ENCODE measurements at places on chromosomes 6 and 20.

GRCh38 chr6:4693173-4693970 lies 82.8 kb upstream of the CDYL start:
- no peak for DNase-seq

GRCh38 chr6:16758163-16758975 lies 2.9 kb downstream of the ATXN1 start:
- DNase-seq, result no peak

DNA sequence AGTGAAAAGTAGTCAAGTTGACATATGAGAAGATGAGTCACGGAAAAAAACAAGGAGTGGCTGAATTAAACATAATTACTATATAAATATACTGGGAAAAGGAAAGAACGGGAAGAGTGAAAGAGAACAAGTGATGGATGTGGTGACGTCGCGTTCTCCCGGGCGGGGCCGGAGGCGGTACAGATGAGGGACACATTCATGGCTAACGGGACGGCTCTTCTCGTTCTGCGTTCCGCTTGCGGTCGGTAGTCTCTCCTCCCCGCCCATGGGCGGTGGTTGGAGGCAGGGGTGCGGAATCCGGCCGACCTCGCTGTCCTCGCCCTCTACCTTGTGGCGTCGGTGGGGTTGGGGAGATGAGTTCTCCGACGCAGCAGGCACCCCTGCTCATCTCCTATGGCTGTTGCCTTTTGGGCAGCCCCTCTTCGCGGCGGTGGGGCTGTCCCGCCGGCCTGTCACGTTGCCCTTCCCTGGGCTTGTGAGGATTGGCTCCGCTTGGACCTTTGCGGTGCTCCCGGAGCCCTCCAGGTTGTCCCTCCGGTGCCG lies 22.5 kb downstream of the HLA-G start:
- no peak for DNase-seq

DNA sequence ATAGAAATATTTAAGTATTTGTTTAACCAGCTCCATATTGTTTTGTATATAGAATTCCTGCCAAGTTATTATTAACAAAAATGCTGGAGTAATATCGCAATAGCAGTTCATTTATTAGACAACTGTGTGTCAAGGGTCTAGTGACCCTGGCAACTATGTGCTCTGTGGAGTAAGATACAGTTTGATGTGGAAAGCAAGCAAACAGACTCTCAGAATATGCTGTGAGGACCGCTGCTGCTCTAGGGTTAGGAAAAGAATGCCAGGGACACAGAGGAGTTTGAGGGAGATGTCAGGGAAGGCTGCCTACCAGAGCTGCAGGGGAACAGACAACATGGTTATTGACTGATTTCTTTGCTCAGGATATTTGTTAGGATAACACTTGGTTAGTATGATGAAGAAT lies 71.2 kb downstream of the HIVEP1 start:
- no peak for DNase-seq

GRCh38 chr6:115972679-115973078 lies 88.0 kb downstream of the FRK start:
- no peak for DNase-seq

GRCh38 chr6:169619650-169620049 lies 82.2 kb downstream of the WDR27 start:
- no peak for DNase-seq

DNA sequence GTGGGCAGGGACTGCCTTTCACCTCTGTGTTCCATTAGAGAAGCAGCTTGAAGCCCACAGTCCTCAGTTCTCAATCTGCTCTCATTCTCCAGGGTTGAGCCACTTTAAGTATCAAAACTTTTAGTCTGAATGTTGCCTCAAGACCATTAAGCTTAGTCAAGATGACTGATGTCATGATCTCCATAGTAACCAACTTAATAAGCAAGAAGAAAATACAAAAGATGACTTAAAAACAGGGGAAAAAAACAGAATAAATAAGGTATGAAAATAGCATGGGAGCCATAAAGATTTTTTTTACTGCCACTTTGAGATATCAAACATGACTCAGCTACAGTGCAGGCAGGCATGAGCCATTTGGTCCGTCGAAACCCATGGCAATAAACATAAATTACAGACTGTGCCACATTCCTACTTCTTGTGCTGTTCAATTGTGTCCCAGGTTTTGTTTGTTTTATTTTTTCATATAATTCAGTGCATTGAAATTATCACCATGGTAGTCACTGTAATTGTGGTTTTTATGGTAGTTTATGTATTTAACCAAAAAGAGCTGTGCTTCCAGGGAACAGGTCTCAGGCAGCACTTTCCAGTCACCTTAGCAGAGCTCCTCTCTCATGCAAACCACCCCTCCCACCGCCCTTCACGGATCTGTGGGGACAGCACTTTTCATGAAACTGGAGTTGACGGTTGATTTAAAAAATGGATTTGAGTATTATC lies 156.5 kb upstream of the INSM1 start:
- DNase-seq, result no peak

DNA sequence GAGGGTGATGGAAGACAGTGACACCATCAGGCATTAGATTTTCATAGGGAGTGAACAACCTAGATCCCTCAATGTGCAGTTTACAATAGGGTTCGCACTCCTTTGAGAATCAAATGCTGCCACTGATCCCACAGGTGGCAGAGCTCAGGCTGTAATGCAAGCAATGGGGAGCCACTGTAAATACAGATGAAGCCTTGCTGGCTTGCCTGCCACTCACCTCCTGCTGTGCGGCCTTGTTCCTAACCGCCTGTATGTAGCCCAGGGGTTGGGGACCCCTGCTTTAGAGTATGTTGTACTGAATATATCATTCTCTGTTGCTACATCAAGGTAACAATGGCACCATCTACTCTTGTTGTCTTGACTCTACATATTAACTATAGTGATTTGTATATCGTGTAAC lies 37.1 kb downstream of the TPD52L1 start:
- DNase-seq, result no peak

DNA sequence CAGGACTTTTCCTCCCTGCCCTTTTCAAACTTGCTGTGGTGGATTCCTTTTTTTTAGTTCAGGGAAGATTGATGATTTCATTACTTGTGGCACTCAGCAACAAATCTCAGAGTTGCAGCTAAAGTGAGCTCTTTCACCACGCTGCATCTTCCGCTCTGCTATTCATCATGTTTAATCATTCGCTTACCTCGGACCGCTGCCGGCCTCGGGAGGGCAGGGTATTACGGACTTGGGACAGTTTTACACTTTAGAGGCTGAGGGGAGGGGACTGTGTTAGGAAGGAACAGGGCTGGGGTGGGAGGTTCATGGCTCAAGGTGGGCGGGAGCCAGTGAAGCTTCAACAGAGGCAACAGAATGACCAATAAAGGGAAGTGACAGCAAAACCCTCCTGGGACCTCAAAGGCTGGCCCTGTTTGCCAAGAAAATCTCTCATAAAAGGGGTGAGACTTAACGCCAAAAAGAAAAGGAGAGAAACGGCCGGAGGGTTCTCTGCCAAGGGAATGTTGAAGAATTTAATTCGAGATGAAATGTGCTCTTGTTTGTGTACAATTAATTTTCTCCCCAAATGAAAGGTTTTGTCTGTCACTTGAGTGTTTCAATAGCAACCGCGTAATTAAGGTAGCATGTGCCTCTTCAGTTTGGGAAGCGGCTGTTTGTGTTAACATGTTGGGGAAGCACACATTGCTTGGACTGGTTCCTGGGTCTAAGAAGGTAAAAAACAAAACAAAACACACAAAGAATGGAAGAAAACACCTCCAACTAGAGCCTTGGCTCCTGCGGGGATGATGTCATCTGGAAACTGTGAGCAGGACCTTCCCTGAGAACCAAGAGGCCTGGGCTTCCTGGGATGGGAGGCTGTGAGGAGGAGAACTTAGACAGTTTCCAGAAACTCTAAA lies 72.5 kb upstream of the SULF2 start:
- no peak for DNase-seq

Measured in NCI-H2107 (cell line).